Adipocyte (in vitro differentiated cells): ENCODE measurements at places on chromosomes 6 and 20.

- no peak for DNase-seq
Observed at GRCh38 chr20:53072923-53073579, 100.9 kb downstream of the TSHZ2 start.

DNA sequence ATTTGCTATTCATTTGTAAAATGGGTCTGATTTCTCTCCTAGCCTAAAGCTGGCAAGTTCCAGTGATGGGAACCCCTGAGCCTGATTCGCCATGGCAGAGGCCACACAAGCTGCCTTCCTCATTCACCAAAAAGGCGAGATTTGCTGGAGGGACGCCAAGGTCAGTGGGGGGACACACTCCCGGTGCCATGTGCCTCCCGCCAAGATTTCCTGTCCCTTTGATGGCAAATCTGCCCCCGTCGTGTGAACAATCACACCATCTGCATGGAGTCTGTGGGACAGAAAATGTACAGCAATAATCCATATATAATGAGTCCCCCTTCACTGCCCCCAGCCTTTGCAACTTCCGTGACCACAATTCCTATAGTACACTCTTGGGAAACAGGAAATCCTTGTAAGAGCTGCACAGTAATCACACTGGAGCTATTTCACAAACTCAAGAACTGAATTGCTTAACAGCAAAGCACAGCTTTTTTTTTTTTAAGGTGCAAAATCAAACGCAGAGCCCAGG, 15.7 kb upstream of the IGF2R start:
- DNase-seq, result peak; percentile 92

DNA sequence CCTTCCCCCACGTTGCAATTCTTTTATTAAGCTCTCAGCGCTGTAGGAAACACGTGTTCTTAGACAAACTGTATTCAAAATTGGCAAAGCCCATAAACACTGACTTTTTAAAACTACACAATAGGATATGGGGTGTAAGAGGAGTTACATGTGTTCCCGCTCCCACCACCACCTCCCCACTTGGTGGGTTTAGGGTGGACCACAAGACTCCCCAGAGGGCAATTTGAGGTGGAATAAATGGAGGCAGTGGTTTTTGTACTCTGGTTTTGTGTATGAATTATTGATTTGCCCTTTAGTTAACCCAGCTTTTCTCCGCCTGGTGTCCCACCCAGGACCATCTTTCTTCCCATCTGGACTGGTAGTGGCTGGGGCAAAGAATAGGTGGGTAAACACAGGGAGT, 3.7 kb downstream of the UQCC2 start:
- no peak for DNase-seq

GRCh38 chr20:19321176-19321575, 108.7 kb downstream of the SLC24A3 start:
- DNase-seq, result no peak

- DNase-seq, result peak; percentile 80
Observed at GRCh38 chr6:166627875-166628801, 1.1 kb upstream of the RPS6KA2 start.

GRCh38 chr20:5667705-5668528, 82.3 kb upstream of the SHLD1 start:
- no peak for DNase-seq

- DNase-seq, result peak; percentile 84
Observed at GRCh38 chr20:23419995-23420901, 1.0 kb downstream of the NAPB start.

DNA sequence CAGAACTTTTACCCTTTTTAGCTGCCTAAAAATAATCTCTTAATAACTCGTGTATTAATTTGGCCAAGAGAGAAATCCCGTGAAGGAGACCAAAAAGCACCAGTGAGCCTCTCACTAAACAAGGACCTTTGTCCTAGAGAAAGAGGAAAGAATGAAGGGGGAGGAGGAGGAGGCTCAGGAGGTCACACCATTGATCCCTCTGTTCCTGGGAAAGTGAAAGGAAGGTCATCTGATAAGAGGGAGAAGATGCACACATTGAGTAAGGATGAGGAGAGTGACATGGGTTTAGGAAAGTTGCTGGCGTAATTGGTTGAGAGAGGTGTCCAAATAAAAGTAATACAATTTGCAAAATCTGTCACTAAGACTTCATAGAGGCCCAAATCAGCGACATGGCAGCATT, 49.2 kb downstream of the HLA-DPB1 start:
- DNase-seq, result no peak

GRCh38 chr6:100979267-100979666, 98.1 kb upstream of the ASCC3 start:
- no peak for DNase-seq

GRCh38 chr6:107965746-107966145, 7.7 kb upstream of the SEC63 start:
- no peak for DNase-seq

- DNase-seq, result no peak
Observed at GRCh38 chr6:144990784-144991183, 705.6 kb downstream of the UTRN start.

DNA sequence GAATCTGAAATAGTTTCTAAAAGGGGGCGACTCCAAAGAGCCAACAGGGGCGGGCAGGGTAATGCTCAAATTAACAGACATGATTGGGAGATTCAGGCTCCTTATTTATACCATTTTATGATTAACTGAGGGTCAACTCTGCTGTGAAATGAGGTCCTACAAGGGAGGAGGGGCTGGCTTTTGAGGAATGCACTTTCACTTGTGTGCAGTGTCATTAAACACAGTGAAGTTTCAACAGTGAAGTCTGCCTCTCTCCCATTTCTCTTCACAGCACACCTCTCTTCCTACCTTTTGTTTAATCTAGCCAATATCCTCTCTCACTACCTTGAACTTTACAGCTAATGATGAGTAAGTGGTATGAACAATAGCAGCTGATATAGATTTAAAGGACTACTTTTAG, 557.3 kb upstream of the CITED2 start:
- DNase-seq, result no peak

GRCh38 chr6:170081556-170081955, 209.3 kb downstream of the DLL1 start:
- DNase-seq, result no peak

DNA sequence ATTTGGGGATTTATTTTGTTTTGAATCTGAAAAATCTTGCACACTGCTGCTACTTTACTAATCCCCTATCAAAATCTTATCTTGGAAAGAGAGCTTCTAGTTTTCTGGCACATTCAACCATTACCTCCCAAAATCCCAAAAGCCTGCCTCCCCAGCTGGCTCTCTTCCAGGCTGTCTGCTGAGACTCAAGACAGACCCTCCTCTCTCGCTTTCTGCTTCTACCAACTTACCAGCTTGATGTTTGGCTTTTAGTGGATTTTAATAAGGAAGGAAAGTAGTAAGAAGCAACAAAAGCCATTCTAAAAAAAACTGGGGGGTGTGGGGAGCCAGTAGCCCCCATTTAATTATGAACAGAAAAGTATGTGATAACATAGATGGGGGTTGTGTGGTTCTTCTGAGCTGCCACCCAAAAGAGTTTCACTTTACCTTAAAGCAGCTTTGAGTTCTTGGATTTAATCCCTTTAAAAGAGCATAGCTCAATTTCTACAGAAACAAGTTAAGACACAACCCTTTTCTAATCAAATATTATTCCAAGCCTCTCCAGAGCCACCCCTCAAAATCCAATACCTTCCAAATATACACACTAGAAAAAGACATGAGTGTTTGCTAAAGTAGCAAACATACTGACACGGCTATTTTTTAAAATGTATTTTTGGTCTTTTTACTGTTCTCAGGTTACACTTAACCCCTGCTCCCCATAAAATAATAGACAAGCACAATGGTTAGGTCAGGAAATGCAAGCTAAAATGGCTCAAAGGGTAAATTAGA, 71.7 kb downstream of the ATP9A start:
- peak; percentile 52 for DNase-seq

- peak; percentile 17 for DNase-seq
Observed at GRCh38 chr6:34890533-34890925, 1.5 kb downstream of the ANKS1A start.

DNA sequence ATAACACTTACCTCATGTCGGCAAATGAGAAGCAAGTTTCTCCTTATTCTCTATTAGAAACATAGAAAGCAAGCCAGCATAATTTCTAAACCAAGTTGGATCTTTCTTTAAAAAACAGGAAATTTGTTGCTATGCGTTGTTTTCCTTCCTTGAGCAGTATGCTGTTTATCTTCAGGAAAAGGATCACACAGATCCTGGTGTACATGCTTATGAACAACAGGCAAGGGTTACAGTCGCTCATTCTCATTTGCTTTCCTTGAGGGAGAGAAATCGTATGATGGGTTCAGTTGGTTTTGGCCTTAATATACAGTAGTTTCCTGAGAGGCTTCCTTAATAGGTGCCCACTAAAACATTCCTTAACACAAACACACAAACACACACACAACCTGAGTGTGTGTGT, 118.8 kb downstream of the FYN start:
- DNase-seq, result no peak

DNA sequence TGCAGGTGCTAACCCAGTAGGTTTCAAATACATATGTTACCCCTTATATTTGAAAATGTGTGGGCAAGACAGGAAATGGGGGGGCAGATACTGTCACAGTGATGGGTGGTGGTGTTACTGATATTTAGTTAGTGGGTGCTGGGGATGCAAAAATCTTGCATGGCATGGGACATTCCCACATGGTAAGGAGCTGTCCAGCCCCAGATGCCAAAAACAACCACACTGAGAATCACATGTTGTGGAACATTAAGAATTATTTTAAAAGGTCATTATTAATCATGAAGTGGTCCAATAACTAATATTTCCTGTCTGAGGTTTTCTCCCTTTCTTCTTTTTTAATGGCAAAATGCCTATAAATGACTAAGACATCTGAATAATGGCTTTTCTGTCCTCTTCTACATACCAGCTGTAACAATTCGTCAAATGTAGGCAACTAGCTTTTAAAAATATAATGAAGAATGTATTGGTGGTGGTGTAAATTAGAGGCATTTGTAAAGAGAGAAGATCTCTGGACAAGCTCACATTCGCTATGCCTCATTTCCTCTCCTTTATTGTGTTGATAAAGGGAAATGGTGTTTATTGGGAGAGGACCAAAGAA, 57.3 kb upstream of the SLC35B3 start:
- DNase-seq, result no peak

DNA sequence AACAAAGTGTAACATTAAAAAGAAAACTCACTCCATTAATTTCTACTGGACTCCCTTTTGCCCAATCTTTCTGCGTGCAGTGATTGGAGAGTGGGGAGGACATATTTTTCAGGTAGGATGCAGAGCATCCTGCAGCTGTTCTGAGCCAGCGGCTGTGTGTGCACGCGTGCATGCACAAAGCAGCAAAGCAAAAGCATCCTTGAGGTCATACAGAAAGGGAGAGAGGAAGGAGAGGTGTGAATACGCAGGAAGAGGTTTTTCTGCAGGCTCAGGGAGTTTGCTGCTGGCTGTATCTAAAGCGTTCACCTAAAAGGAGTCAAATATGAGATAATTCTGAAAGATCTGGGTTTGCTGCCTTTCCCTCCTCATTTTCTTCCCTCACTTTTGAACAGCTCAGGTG, 108.4 kb downstream of the HUS1B start:
- DNase-seq, result no peak

DNA sequence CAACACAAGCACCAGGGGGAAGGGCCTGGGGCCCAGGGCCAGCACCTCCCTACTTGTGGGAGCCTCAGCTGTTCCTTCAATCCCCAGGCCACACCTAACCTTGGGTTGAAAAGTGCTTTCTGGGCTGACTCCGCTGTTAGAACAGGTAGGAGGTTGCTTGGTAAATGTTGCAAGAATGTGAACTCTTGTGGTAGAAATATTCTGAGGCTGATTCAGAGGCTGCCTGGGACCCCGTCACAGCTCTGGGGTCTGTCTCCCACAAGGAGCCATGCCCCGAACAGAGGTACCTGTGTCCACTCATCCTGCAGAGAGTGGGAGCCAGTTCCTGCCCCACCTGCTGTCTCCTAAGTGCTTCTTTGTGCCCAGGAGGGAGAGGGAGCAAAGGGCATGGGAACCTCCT, 14.4 kb upstream of the MAS1L start:
- no peak for DNase-seq

DNA sequence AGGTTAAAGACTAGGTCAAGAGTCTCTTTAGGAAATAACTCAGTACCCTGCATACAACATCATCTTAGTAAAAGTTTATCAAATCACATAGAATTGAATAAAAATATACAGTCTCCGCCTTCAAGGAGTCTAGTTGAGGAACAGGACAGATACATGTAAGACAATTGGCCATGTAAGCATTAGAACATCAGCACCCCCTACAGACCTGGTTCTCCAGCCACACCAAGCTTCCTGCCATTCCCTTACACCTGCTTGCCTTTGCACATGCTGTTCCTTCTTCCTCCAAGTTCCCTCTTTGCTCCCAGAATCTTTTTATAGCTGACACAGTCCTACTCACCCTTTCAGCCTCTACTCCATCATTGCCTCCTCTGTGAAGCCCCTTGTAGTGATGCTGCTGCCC, 187.8 kb upstream of the LRFN2 start:
- no peak for DNase-seq

DNA sequence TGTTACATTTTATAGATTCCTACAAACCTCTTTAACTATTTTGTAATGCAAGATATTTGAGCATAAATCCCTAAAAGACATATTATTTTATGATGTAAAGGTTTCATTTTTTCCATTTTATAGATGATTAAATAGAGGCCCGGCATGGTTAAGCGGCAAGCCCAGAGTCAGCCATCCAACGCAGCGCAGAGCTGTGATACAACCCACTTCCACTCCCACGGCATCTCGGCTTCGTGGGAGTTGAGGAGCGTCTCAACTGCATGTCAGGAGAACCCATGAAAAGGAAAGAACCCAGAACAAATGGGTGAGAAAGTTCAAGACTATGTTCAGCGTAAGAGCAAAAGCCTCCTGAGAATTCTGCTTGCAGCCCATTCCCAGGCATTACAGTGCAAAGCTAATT, 488.2 kb downstream of the PRKN start:
- DNase-seq, result no peak

- DNase-seq, result no peak
Observed at GRCh38 chr20:50431066-50431450, 79.1 kb upstream of the PTPN1 start.

DNA sequence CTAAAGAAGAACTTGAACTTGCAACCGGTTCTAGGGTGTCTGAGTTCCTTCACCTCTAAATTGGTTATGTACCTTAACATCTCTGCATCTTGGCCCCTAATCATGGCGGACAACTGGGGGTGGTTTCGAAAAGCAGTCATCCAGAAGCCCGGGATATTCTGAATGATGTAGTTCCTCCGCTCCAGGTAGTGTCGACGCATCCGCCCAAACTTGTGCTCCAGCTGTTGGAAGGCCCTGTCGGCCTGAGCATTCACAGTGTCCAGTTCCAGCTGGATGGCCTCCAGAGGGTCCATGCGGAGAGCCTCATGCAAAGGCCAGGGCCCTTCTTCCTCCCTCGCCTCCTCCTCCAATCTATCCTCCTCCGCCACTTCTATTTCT, 887 bp downstream of the TSPYL1 start:
- DNase-seq, result no peak
